HAP-1 (cell line): ENCODE measurements at places on chromosomes 1 and 21.

- no peak for DNase-seq
Observed at GRCh38 chr1:63877021-63877767, 103.4 kb downstream of the ROR1 start.

GRCh38 chr1:83741348-83741747 is 257.6 kb downstream of the TTLL7 start:
- peak; percentile 75 for DNase-seq

DNA sequence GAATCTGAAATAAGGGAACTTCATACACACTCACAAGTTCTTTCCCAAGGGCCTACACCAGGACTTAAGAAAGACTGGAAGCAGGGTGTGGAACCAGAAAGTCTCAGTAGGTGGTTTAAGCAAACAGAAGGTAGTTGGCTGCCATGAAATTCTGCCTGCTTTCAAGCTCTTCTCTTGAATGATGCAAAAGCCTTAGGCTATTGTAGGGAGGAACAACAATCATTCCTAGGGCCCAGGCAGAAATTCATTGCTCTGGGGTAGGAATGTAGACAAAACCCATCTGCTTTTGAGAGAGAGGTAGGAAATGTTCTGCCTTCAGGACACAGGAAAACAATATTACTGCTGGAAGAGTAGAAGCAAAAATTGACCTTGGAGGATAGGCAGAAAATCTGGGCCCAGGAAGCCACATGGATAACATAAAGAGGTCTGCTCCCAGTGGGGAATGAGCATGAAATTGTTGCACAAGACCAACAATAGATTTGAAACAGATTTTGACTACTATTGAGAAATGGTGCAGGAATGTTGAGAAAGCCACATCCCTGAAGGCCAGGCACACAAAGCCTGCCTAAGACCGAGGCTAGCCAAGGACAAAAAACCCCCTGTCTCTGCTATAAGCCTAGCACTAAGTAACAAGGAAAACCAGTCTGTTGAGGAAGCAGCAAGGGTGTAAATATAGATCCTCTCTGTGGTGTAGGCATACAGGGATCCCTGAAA is 22.7 kb upstream of the SFT2D2 start:
- DNase-seq, result no peak

- DNase-seq, result no peak
Observed at GRCh38 chr21:39319251-39319756, 5.9 kb upstream of the BRWD1 start.

GRCh38 chr1:43637267-43637666 is 12.7 kb upstream of the KDM4A start:
- no peak for DNase-seq

DNA sequence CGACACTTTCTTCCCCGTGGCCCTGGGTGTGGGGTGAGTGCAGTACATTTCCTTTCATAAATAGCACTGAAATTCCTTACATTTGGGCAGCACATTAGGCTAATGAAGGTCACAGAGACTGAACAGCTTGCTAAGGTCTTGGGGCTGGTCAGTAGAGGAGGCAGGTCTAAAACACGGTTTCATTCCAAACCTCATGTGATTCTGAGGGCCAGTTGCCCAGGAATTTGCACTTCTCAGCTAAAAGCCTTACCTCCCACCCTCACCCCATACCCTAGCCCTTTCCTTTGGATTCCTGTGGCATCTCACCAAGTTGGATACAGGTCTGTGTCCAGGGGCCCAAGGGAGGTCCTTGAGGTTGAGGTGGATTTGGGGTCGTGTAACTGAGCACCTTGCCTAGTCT is 147.8 kb upstream of the CD34 start:
- no peak for DNase-seq

DNA sequence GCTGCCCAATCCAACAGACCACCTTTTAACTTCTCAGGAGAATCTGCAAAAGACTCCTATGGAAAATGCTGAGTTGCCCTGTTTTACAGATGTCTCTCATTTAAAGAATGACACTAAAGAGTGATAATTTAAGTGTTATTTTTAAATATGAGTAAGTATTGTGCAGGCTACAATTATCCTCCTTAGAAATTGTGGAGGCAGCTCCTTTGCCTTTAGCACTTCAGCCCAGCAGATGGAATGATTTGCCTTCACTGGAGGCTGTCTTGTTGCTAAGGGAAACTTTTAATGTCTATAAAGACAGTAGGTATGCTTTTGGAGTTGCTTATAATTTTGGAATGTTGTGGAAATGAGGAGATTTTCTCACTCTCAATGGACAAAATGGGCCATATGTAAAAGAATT is 1345.5 kb downstream of the NCAM2 start:
- DNase-seq, result no peak

- no peak for DNase-seq
Observed at GRCh38 chr1:53350853-53351767, 23.2 kb upstream of the LRP8 start.

DNA sequence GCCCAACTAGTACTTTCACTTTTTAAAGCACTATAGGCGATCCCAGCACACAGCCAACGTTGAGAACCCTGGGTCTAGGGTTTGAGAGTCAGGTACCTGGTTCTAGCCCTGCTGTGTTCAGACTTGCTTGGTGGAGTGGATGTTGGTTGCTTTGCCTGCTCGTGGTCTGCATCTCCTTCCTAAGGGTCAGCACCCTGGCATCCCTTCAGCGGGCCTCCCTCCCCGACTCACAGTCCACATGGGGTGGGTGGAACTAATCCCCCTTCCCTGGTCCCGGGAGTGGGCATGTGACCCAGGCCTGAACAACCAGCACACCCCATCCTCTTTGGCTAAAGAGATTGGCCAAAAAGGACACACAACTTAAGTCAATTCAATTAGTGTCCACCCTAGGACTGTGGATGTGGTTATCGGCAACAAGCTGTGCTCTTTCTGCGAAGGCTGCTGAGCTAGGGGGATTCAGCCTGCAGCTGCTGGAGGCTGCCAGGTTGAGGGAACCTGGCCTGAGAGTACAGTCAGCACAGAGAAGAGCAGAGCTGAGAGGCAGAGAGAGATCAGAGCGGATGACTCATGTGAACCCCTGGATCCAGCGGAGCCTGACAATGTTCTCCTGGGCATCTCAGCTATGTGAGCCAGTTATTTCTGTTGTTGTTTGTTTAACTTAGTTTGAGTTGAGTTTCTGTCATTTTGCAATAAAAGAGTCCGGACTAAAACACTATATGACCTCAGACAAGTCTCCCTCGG is 138.9 kb downstream of the ACTL8 start:
- DNase-seq, result no peak

DNA sequence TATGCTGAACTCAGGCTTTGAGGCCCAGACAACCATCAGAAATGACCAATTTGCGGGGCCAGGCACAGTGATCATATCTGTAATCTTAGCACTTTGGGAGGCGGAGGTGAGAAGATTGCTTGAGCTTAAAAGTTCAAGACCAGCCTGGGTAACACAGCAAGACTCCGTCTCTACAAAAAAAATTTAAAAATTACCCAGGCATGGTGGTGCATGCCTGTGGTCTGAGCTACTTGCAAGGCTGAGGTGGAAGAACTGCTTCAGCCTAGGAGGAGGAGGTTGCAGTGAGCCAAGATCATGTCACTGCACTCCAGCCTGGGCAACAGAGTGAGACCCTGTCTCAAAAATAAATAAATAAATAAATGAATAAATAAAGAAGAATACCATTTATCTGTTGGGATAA is 156.5 kb downstream of the EIF4G3 start:
- DNase-seq, result no peak

DNA sequence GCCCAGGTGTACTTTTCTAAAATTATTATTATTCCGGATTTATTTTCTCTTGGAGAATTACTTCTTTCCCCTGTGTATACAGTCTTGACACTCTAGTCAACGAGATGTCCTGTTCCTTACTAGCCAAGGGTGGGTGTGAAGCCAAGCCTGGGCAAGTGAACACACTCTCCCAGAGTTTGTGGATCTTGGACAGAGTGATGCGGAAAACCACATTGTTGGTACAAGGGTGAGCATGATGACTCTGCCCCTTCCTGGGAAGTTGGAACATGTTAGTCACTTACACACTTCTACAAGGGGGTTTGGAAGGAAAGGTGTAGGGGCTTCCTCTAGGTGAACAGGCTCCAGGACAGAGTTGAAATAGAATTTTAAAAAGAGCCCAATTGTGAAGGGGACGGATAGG is 20.0 kb upstream of the RD3 start:
- no peak for DNase-seq

- DNase-seq, result no peak
Observed at GRCh38 chr1:36759355-36759754, 275.0 kb downstream of the GRIK3 start.

- DNase-seq, result no peak
Observed at GRCh38 chr1:113917400-113918082, 11.6 kb upstream of the HIPK1 start.

GRCh38 chr1:51288578-51288977 is 41.8 kb downstream of the TTC39A start:
- no peak for DNase-seq

- DNase-seq, result no peak
Observed at GRCh38 chr21:34603710-34604057, 11.2 kb downstream of the RCAN1 start.

DNA sequence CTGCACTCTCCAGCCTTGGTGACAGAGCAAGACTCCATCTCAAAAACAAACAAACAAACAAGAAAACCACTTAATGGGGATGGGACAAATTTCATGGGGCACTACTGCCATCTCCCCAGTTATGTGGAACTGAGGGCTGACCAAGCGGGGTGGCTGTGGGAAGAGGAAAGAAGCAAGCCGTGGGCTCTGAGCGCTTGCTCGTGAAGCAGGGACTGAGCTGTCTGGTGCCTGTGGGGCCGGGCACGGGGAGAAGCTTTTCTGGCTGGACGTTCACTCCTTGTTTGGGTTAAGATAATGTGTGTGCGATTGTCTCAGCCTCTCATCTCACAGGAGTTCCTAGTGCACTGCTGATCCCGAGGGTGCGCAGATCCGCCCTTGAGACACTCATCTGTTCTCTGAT is 22.0 kb upstream of the KIF26B start:
- DNase-seq, result no peak

- DNase-seq, result no peak
Observed at GRCh38 chr21:29650523-29651022, 289.2 kb downstream of the GRIK1 start.

- DNase-seq, result peak; percentile 73
Observed at GRCh38 chr1:235513495-235514366, 9.5 kb upstream of the B3GALNT2 start.

DNA sequence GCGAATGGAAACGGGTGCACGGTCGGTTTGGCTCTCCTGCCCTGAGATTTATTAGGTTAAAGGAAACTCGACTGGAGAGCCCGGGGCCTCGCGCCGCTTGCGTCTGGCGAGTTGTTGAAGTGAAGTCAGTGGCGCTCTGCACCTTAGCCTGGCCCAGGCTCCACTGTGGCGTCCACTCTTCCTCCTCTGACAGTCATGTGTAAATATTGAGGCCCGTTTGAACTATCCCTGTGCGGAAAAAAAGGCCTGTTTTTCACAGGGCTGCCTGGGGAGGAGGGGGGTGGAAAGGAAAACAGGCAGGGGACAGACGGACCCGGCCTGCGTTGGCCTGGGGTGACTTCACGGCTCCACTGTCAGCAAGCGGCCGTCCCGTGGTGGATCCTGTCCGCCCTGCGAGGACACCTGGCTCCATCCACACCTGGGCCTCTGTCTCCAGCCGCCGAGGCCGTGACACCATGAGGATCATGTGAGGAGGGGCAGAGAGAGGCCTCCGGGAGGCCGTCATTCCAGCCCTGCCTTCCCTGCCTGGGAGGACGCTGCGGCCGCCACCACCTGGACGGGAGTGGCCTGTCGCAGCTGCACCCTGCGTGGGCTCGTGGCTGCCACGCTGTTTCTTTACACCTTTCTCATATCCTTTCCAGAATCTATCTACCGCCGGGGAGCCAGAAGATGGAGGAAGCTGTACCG is 59.8 kb downstream of the FAAP20 start:
- DNase-seq, result no peak

- DNase-seq, result no peak
Observed at GRCh38 chr1:103337779-103338178, 187.7 kb upstream of the RNPC3 start.

GRCh38 chr1:38328278-38329035 is 281.9 kb upstream of the POU3F1 start:
- no peak for DNase-seq

- DNase-seq, result peak; percentile 74
Observed at GRCh38 chr1:115839029-115839678, 1.8 kb downstream of the NHLH2 start.

GRCh38 chr1:212669102-212669501 is 30.5 kb downstream of the BATF3 start:
- peak; percentile 6 for DNase-seq

DNA sequence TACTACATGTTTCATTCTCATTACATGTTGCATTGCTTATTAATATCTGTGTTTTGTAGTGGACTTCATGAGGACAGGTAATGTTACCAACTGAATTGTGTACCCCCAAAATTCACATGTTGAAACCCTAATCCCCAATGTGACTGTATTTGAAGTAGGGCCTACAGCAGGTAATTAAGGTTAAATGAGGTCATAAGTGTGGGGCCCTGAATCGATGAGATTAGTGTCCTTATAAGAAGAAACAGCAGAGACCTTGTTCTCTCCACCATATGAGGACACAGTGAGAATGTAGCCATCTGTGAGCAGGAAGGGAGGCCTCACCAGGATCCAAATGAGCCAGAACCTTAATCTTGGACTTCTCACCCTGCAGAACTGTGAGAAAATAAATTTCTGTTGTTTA is 15.0 kb upstream of the IFNAR1 start:
- no peak for DNase-seq

DNA sequence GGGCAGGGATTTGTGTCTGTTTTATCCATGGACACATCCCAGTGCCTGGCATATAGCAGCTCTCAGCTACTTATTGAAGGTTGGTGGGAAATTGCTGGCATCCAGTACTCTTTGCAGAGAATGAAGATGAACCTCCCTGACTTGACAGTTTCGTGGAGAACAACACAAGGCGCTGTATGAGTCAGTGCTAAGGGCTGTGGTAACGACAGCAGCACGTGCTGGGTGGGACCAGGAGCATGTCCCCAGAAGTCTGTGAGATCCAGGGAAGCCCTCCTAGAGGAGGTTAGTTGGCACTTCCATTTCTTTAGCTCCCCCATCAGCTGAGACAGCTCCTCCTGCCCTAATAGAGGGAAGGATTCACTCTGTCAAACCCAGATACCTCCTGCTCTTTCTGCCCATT is 25.9 kb upstream of the IL19 start:
- no peak for DNase-seq

- DNase-seq, result no peak
Observed at GRCh38 chr1:218658899-218659298, 313.8 kb downstream of the TGFB2 start.

- no peak for DNase-seq
Observed at GRCh38 chr1:6854166-6854565, 68.9 kb downstream of the CAMTA1 start.

DNA sequence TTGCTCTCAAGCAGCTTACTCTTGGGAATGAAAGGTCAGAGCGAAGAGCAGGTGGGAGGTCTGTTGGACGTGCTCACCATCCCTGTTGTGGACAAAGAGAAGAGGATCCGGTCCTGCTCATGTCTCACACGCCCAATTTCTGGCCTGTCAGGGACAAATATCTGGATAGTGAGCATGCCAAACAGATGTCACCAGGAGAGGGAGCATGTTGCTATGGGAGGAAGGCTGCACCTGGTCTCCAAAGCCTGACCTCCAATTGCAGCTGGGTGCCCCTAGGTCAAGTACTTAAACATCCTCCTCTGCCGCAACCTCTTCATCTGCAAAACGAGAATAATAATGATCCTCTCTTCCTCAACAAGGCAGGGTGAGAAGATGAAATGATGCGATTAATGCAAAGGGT is 53.4 kb downstream of the DMRTA2 start:
- no peak for DNase-seq

GRCh38 chr1:165631342-165632151 is 513 bp downstream of the MGST3 start:
- DNase-seq, result peak; percentile 57
